Activated effector memory CD4-positive, alpha-beta T cell treated with Interleukin-2 at 50 U/mL for 16 hours (primary cell): ENCODE measurements at places on chromosomes 1 and 21.

- no peak for DNase-seq
Observed at GRCh38 chr21:19844334-19844733, 1153.9 kb upstream of the NCAM2 start.

GRCh38 chr1:61287014-61287413 is 204.7 kb downstream of the NFIA start:
- DNase-seq: no peak

DNA sequence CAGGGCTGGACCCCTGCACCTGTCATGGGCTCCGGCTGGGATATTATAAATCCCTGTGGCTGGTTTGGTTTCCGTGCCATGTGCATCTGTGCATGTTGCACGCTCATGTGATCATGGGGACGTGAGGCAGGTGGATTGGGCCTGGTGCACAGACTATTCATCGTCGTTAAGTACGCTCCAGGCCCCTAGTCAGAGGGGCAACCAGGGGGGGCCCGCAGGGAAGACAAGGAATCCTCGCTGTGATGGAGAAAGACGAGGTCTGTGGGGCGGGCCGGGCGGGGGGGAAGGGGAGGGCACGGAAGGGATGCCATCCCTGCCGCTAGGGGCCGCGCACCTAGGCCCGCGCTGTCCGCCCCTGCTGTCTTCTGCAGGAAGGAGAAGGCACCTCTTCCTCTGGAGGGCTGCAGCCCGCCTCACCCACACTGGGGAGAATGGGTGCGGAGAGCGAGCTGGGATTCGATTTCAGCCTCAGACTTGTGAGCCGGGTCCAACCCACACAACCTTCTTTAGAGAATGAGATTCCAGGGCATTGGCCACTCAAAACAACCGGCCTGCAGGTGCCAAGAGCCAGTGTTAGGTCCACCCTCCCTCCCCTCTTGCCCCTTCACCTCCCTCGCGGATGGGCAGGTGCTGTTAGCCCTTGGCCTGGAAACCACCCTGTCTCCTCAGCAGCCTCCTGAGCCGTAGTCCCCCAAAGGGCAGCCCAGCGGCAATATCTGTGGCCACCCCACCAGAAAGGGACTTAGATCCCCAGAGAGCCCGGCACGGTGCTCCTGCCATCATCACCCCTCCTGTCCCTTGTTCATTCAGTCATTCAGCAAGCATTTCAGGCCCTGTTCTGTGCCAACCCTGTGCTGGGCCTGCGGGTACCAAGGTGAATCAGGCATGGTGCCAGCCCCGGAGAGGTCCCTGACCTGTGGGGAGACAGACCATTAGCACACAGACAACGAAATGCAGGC is 950 bp upstream of the LRP8 start:
- DNase-seq: no peak

DNA sequence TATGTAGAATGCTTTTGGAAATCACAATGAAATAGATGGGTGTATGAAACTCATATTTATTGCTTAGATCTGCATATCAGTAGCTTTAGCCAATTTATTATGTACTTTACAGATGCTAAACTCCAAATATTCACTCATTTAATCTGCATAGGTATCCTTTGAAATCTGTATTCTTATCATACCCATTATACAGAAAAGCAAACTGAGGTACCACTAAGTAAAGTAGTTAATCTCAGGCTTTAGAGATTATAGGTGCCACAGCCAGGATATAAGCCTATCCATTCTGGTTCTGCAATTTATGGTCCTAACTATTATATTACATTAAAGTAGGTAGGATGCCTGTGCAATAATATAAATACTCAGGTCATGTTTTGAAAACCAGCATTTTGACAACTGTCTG is 369.4 kb downstream of the NCAM2 start:
- no peak for DNase-seq

DNA sequence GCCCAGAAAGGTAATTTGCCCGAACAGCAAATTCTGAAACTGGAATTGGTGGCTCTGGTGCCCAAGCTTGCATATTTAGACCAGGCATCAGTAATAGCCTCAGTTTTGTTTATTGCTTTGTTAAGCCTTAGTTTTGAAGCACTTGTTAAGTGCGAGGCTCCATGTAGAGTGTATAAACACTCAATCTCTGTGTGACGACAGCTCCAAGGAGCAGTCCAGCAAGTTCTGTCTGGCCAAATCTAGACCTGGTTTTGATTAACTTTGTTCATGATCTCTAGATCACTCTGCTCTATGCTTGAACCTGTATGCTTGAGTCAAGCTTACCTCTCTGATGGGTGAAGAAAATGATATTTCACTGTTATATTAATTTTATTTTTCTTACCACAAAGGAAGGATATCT is 37.4 kb downstream of the DOP1B start:
- DNase-seq: no peak

GRCh38 chr1:66055092-66055491 is 262.4 kb downstream of the PDE4B start:
- no peak for DNase-seq

DNA sequence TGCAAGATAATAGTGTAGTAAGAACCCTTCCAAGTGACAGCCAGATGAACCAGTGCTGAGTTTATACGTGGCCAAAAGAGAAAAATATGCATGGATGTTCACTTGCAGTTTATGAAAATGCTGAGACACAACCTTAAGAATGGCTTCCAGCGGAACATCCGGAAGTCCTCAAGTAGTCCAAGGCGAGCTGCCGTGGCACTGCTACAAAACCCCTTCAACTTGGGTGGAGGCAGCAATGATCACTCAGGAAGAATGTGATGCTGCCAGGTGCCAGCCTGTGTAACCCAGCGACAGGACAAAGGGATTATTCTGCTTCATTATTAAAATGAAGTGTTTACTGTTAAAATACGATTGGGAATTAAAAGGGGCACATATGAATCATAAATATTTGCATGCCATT is 179.6 kb downstream of the RUNX1 start:
- DNase-seq: no peak

DNA sequence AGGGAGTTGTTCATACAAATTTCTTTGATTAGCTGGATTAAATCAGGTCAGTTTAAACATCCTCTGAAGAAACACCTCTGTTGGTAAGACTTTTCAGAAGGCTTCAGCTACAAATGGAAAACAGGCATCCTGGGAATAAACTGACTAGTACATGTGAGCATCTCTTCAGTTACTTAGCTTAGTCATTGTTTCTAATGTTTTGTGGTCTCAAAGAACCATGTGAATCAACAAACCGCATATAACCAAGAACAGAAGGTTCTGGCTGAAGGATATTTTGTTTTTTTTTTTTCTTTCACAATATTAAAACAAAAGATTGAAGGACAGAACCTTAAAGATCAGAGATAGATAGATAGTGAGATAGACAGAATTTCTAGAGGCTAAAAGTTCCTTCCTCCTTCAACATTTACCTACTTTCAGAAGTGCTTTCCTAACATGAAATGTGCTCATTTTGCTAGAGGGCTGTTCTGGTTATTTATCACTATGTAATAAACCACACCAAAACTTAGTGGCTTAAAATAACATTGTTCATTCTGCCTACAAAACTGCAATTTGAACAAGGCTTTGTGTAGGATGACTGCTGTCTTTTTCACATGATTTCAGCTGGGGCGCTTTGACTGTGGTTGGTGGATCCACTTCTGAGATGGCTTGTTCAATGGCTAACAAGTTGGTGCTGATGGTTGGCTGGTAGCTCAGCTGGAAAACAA is 119.8 kb upstream of the PTGFR start:
- no peak for DNase-seq

- DNase-seq: no peak
Observed at GRCh38 chr1:221606256-221606655, 135.6 kb downstream of the DUSP10 start.

DNA sequence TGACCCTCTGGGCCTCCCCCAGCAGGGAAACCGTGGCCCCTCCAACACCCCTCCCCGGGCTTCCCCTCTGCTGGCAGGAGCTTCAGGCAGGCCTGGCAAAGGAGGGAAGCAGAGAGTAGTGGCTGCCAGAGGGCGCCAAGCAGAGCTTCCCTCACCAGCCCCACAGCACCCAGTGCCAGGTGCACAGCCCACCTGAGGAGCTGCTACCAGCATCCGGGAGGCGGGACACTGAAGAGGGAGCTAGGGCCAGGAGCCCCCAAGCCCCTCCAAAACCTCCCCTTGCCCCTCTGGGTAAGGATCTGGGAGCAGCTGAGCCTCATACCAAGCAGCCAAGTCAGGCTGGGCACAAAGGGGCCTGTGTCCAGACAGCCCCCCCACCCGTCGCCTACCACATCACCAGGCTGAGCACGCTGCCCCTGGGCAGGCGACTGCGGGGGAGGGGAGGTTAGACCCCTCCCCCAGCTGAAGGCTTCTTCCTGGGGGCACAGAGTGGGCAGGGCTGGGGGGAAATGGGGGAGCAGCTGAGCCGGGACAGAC is 19.6 kb downstream of the CCDC24 start:
- no peak for DNase-seq

DNA sequence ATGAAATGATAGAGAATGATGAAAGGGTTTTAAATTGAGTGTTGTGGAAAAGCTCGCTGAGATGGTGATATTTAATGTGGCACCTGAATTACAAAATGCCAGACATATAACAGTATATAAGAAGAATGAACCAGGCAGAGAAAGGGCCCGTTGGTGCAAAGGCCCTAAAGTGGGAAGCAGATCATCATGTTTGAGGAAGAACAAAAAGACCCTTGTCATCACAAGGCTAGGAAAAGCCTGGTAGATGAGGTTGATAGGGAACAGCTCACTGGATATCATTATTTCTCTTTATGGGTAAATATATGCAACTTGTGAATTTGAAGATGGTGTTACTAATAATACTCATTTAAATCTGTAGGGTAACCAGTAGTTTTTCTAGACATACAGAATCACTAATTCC is 11.0 kb downstream of the RAP1A start:
- DNase-seq: no peak

DNA sequence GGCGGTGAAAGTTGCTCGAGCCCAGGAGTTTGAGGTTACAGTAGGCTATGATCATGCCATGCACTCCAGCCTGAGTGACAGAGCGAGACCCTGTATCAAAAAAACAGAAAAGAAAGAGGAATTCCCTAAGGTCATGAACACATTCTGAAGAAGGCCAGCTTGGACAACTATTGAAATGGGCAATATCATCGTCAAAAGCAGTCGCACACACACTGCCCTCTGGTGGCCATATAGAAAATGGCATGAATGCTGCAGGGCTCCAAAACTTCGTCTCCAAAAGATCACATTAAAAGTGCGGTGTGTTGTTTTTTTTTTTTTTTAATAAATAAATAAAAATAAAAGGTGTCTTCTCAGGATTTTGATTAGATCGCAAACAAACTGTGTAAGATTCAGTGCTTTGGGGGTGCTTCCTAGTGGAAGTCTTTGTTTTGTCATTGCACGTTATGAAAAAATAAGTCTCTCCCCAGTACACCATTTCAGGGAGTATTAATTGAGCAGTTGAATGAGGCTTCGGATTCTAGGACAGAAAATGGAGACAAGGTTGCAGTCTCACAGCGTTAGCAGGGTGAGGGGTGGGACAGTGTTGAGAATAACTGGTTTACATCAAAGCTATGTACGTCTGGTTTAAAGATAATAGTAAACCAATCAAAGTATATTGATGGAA is 87.5 kb upstream of the FMN2 start:
- no peak for DNase-seq

DNA sequence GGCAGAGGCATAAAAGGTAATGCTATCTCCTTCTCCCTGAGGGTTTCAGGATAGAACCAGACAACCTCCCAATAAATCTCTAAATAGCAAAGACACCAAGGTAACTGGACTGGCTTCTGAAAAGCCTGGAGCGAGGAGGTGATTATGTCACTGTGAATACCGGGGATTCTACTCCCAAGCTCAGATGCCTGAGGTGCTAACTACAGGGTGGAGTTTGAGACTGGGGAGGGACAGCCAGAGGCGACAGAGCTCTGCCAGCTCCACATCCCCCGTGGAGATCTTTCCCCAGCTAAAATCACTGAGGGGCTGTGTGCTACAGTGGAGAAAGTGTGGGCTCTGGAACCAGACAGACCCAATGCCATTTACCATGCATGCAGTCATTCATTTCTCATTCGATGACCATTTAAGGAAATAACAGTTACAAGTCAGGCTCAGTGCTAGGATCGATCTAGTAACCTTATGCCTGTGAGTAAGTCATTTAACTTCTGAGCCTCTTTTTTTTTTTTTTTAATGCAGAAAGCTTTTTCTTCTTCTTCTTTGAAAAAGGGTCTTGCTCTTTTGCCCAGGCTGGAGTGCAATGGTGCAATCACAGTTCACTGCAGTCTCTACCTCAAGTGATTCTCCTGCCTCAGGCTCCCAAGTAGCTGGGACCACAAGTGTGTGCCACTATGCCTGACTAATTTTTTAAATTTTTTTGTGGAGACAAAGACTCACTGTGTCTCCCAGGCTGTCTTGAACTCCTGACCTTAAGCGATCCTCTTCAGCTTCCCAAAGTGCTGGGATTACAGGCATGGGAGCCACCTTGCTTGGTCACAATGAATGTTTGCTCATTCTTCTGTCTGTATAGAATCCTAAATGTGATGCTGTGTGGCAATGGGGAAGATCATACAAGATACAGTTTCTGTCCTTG is 8.1 kb upstream of the SLC45A3 start:
- DNase-seq: no peak

GRCh38 chr1:63739452-63739851 is 34.4 kb upstream of the ROR1 start:
- DNase-seq: no peak

DNA sequence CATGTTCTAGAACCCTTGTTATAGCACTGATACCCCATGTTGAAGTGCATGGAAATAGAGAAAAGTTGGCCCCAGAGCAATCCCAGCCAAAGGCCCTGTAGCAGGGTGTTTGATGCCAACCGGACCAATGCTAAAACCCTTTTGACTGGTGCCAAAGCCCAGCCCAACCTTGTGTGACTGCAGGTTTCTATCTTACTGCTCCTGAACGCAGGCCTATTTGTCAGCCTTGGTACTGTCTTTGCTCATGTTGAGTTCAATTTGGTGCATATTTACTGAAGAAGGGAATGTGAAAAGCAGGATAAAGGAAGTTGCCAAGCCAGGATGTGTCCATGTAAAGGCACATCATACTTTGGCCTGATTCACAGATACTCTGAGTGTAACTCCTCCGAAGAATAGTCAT is 51.7 kb upstream of the NFASC start:
- no peak for DNase-seq

DNA sequence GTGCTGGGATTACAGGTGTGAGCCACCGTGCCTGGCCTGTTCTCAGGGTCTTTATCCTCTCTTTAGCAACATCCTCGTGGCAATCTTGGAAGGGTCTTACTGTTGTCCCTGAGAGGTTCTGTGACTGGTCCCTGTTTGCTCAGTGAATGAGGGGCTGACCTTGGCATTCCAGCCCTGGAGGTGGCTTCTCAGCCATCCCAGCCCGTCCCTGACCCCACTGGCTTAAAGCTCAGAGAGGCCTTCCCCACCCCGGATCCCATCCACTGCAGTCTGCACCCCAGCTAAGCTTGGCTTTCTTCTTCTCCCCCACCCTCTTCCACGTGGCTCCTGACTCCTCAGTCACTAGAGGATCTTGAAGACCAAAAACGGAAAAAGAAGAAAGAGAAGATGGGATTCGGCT is 88.3 kb upstream of the TMEM51 start:
- DNase-seq: no peak
